ENCODE measurements at places on chromosomes 13 and 19.

GRCh38 chr19:15288146-15288963 lies 44.0 kb downstream of the BRD4 start:
- no peak for DNase-seq

GRCh38 chr13:80340651-80341100 lies 250 bp downstream of the SPRY2 start:
- DNase-seq, result no peak

- no peak for DNase-seq
Observed at GRCh38 chr19:31438401-31439269, 89.4 kb upstream of the TSHZ3 start.

GRCh38 chr19:12880551-12881171 lies 588 bp downstream of the DNASE2 start:
- no peak for DNase-seq

DNA sequence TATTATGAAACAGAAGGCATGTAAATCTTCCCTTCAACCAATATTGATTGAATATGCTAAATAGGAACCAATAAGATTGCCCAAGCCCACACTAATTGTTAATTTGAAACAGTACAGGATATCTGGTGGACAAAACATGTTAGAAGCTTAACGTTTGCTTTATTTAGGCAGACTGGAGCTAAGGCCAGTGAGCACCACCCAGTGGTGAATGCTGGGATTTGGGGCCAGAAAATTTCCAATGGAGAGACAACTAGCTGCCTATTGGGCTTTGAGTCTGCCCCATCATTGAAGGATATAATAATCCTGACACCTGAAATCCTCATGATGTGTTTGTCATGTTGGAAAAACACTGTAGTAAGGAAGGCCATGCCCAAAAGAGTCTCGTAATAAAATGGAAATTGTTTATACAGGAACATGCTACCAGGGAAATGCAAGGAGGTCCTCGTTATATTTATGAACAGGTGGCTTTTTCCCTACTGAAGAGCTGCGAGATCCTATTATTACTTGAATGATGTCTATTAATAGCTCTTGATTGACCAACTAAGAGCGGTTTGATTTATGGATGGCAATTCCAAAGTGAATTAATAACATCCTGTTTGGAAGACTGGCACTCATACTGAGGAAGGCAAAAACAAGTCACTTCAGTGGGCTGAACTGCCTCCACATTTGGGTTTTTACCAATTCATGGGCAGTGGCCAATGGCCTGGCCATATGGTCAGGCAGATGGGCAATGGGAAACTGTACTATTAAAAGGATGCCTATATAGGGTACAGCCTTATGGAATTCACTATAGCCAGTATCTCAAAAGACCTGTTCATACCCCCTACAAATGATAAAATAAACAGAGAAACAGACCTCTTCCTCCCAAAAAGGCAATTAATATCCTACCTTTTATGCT lies 8.7 kb downstream of the SIGLECL1 start:
- DNase-seq, result no peak
